ENCODE measurements at places on chromosomes 5 and 9.

- no peak for DNase-seq
Observed at GRCh38 chr5:74870299-74871067, 4.3 kb upstream of the FAM169A start.

GRCh38 chr5:95924720-95925377 is 36.8 kb downstream of the ELL2 start:
- DNase-seq: no peak

DNA sequence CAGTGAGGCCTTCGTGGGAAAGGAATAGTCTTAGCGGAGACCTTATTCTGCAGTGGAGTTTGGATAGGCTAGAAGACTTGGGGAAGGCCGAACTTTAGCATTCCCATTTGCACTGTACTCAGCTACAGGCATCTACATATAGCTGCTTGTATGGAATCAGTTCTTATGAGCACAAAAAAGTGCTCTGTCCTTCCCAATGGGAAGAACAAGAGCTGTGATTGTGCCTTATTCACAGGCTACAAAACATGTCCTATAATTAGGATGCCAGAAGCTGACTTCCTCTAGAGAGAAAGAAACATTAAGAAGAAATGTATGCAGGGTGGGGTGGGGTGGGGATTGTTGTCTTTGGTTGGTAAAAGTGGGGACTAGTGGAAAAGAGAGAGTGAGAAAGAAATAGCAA is 154.7 kb downstream of the ATP10B start:
- DNase-seq: no peak

GRCh38 chr5:117455236-117456233 is 880.9 kb upstream of the SEMA6A start:
- DNase-seq: no peak

GRCh38 chr5:95808013-95808685 is 14.4 kb downstream of the GLRX start:
- no peak for DNase-seq

GRCh38 chr9:116700279-116700678 is 13.2 kb downstream of the TRIM32 start:
- DNase-seq: no peak

- DNase-seq: no peak
Observed at GRCh38 chr5:173891308-173892116, 3.4 kb downstream of the CPEB4 start.

DNA sequence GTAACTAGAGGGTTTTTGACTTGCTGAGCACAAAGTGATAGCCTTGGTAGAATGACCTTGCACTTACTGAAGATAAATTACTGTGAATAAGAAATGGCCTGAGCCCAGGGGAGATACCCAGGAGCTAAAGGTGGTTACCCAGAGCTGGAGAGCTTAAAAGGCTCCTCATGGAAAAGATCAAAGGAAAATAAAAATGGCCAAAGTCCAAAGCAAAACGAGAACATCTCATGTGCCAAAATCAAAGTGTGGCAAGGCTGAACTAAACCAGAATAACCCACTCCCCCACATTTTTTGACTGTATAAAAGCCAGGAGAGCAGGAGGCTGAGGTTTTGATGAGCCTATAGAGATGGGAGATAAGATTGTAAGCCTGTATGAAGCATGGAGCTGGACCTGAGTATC is 14.4 kb downstream of the IDNK start:
- DNase-seq: no peak

- DNase-seq: no peak
Observed at GRCh38 chr5:153900703-153901395, 137.9 kb downstream of the FAM114A2 start.

DNA sequence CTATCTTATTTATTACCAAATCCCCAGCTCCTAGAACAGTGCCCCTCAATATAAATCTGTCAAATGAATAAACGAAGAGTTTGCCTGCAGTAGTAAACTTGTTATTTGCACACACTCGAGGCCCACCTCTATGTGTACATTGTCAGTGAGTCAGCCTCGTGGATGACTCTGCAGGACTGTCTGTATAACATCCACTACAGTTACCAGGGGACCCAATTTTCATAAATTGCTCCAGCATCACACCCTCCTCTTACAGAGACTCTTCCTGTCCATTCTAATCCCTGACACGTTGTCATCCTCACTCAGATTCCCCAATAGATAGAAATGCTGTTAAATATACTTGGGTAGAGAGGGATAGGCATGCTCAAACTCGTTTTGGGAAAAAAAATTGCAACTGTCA is 478.5 kb downstream of the RAB3C start:
- DNase-seq: no peak

DNA sequence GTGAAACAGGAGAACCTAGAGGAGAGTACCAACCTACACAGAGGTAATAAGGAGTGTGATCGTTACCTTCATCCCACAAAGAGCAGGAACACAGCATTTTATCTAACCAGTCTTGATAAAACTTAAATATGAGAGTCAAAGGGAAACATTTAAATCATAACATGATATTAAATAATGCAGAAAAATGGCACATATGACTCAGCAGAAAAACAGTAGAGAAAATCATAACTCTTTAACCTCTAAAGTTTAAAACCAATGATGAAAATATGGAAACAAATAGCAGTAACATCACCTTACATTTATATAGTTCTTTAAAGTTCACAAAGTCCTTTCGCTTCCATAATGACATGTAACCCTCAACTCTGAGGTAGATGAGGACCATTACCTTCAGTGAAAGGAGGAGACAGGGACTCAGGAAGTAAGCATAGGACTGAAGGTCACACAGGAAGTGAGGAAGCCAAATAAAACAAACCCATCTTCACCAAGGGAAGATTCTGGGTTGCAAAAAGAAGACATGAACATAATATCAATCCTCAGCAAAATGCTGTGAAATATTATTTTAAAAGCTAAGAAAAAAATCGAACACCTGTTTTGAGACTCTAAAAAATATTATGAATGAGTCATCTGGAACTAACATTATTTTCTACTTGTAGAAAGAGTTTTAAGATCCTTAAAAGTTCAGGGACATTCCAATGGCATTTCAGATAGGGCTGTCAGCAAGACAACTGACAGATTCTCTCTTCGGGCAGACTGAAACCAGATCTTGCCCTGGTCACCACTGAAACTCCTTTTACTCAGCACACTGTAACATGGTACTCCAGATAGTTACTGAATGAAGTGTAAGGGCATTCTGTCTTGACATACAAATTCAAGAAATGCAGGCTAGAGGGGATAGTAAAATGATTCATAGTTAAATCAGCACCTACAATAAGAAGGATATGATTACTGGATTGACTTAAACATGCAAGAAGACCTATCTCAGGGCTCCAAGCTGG is 148.5 kb downstream of the EPB41L4A start:
- DNase-seq: no peak

DNA sequence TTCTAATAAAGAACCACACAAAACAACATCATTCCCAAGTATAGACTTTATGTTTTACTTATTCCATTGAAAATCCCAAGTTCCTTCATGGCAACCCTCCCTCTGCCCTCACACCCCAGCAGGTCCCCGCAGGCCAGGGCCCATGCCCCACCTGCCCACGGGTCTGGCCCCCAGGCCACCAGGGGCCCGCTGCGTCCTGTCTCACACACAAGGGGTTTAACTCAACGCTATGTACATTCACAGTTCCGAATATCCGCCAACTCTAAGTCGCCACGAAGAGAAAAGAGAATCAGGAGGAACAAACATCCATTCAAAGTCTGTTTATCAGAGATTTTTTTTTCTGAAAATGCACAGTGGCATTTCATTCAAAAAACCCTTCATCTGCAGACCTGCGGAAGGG is 16.2 kb upstream of the SLC6A3 start:
- DNase-seq: no peak

GRCh38 chr5:54080831-54081230 is 229.5 kb downstream of the ARL15 start:
- no peak for DNase-seq

DNA sequence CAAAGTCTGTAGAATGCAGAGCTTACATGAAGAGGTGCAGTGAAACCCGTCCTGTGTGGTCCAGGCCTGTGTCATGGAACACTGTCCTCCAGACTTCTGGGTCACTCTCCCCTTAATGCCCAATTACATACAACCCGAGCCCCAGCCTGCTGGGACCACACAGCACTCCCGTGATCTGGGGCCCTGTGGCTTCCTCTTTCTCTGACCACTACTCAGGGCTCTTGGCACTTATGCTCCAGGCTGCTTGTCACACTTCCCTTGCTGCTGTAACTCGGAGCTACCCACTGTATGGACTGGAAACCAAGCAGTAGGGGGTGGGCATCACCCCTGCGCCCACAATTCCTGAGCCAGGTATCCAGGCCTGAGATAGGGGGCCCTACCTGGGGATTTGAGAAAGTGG is 10.3 kb upstream of the IL3 start:
- DNase-seq: no peak

GRCh38 chr9:126435105-126435504 is 108.5 kb downstream of the MVB12B start:
- DNase-seq: no peak

DNA sequence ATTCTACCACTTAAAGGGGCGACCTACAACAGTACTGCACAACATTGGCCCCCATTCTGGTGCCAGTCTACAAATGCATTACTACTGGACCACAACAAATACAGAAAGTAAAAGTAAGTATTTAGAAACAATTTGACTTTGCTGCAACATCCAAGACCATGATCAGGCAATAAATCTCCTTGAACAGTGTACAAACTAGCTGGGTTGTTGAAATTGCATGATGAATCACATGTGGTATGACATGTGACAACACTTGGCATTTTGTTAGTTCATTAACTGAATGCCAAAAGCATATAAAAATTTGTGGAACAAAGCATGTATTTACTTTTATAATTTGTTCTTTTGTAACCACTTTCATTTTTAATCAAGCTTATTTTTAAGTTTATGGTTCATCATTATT is 270.5 kb downstream of the NFIB start:
- DNase-seq: no peak

DNA sequence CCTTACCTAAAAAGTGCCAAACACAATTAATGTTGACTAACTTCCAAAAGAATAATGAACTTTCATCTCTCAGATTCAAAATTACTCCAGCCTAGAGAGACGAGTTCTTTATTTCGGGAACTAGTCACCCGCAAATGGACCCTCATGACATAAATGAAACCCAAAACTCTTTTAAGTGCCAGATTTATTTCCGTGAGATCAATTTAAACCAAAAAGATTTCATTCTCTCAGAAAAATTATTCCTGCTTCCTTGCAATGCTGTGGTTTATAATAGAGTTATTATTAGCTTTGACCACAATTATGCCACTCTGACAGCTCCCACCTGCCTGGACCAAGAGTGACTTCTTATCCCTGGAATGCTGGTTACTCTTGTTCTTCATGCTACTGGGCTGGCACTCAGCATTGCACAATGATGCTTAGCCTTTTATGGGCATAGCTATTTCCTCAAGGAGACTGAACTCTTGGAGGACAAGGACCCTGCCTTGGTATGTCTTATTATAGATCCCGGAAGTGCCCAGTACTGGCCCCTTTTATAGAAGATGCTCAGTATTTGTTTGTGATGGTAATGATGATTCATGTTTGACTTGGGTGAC is 183.5 kb downstream of the SNX18 start:
- no peak for DNase-seq

DNA sequence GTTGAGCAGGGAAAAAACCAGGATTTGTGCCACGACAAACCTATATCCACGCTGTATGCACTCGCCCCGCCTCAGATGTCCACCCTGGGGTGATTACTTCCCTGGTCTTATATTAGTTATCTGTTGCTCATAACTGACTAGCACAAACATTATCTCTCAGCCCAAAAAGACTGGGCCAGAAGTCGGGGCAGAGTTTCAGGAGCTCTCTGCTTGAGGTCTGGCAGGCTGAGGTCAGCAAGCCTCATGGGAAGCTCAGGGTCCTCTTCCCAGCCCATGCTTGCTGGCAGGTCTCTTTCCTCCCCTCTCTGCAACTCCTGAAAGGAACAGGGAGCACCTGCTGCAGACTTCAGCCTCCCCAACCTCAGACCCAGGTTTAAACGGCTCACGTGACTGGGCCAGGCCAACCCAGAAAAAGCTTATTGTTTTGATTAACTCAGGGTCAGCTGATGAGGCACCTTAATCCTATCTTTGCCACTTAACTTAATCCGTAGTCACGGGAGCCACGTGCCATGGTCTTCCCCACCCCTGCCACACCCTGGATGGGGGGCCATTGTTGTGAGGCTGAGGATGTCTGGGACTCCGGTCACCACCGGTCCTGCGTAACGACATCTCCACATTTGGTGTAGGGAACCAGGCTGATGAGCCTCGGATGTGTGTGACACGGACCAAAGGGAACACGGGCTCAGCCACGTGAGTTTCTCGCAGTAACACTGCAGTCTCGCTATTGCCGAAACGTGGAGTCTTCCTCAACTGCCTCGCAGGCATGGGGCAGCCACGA is 123.7 kb upstream of the IRX4 start:
- no peak for DNase-seq

GRCh38 chr9:92438900-92439526 is 14.7 kb upstream of the OMD start:
- DNase-seq: no peak

DNA sequence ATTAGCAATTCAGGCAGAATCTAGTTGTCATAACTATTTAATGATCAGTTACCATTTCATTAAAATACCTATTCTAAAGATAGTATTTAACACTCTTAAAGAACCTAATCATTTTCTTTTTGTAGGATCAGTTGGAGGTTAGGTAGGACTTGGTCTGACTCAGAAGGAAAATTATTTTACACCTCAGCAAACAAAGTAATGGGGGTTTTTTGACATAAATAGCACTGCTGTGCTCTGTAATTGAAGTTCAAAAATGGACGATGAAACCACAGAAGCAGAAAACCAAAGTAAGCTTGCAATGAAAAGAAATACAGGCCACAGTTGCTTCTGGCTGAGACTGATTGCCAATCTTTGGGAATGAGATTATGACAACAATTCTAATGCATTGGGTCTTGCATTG is 187.0 kb upstream of the TRPM3 start:
- no peak for DNase-seq

DNA sequence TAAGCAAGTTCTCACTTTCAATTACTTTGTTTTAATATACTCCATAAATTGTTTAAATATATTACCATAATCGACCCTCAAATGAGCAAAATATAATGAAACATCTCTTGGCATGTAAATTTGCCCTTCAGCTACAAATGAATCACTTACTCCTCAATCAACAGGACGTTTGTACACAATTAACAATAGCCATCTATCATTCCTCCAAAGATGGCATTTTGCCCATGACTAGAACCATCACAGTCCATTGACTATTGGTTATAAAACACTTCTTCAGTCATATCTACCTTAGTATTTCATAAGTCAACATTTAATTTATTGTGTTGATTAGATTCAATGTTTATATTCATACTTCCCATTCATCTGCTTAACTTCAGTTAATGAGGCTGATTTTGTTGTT is 127.2 kb downstream of the CTNND2 start:
- no peak for DNase-seq

GRCh38 chr5:113321276-113321675 is 113.5 kb downstream of the TSSK1B start:
- DNase-seq: no peak

GRCh38 chr5:22844636-22845035 is 8.5 kb downstream of the CDH12 start:
- no peak for DNase-seq

GRCh38 chr9:26789959-26790358 is 102.6 kb downstream of the CAAP1 start:
- no peak for DNase-seq

- DNase-seq: no peak
Observed at GRCh38 chr5:143056792-143057579, 286.8 kb downstream of the ARHGAP26 start.
